GM12878 (cell line): ENCODE measurements at places on chromosomes 16 and 17. TPM values are rescaled to one million over a fixed set of nuclear protein-coding genes. Genes with fewer than 3 reads are reported as not detected.

DNA sequence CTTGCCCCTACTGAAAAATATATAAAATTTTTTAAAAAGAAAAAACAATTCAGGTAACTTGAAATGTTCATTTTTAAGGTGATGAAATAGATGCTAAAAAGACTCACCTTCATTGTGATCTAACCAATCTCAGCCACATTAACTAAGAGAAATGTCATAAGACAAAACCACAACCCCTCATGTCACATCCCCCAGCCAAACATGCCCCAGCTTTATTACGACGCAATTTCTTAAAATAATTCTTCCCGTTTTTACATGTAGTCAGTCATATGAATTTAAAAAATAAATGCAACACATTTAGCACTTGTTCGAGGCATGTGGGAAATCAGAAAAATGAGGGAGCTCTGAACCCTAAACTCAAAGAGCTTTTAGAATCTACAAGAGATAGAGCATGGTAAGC lies 9.5 kb downstream of the AMFR start:
- no peak for DNase-seq

- no peak for DNase-seq
Observed at GRCh38 chr17:69452664-69453260, 38.3 kb downstream of the MAP2K6 start.

GRCh38 chr17:49597436-49597835 lies 21.8 kb downstream of the NXPH3 start:
- no peak for DNase-seq

DNA sequence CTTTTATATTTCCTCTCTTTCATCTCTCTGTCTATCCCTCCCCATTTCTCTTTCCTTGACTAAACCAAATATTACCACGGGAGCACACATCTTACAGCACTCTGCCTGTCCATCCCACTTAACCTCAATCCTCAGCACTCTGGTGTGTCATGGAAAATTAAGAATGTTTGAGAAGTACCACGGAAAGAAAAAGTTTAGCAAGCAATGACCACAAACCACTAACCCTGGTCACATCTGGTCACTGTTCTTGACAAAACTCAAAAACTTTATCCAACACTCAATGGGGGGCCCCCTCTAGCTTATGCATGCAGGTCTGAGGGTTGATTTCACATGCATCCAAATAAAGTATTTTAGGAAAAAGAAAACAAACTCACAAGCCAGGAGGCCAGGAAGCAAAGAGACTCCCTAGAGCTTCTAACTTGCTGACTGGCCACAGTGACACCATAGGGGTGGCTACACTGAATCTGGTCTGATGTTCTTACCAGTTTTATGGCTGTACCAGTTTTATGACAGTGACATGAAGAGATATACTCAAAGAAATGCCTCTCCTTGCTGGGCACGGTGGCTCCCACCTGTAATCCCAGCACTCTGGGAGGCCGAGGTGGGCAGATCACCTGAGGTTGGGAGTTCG lies 229.2 kb downstream of the STX8 start:
- no peak for DNase-seq

DNA sequence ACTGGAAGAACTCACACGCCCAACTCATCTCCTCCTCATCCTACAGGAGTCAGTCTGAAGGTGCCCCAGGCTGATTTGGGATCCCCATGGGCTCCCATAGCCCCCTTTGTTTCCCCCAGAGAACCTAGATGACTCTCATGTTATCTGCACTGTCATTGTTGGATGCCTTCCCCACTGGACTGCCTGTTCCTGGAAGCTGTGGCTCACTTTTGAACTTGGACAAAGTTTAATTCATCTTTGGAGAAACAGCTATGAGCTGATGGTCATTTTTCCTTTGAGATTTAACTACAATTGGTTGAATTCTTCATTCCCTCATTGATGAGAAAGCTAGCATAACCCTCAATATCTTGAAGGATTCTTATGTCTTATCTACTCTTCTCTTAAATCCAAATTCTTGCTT lies 186.6 kb downstream of the SALL1 start:
- DNase-seq: no peak

DNA sequence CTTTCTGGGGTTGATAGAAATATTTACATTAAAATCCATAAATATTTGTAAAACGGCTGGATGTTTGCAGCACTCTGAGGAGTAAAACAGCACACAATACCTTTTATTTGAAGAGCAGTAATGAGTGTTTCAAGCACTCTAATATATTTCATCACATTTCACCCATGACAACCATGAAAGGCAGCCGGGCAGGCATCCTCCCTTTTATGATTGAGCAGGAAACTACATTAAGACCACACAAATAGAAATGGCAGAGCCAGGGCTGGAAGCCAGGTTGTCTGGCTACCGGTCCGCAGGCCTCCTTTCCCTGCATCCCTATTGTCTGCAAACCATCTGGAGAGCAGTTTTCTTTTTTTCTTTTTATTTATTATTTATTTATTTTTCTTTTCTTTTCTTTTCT lies 23.1 kb upstream of the GPRC5C start:
- no peak for DNase-seq

The HCRT gene
- 0.41 TPM in 1 of 2 replicates, not detected in the other for total RNA-seq

The P4HB gene
- 378 and 437 TPM in 2 replicates for total RNA-seq

The CRHR1 gene
- total RNA-seq: 0.08 TPM in 1 of 2 replicates, not detected in the other
